Kidney epithelial cell (primary cell): ENCODE measurements at places on chromosomes 4 and X.

DNA sequence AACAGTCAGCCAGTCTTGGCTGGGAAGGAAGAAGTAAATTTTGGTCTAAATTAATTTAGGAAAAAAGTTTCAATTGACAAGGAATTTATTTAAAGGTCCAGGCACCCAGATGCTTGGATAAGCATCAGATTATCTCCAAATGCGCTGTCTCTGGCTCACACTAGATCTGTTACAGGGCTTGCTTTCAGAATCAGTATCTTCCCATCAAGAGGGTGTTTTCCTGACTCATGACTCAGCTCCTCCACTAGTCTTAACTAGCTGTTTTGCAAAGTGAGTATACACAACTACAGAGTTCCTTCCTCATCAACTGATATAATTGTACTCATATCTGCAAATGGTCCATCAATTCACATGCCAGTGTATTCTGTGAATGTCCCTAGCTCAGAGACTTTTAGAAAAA, 482.1 kb upstream of the CPEB2 start:
- no peak for DNase-seq

GRCh38 chr4:135838889-135839288, 1637.3 kb upstream of the PABPC4L start:
- DNase-seq: peak; percentile 63

DNA sequence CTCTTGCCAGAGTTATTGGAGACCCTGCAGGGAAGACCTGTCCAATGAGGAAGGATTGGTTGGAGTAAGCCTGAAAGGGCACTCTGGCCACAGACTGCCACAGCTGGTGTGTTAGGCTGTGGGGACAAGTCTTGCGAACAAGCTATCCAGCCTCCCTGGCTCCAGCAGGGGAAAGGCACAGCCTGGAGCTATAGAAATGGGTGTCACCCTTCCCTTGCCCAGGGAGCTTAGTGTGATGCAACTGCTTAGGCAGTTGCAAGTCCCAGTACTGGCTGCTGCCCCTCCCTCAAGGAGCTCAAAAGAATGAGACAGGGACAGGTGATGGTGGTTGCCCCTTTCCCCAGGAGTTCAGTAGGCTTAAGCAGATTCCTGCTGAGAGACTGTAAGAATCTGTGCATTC, 165.7 kb upstream of the CT83 start:
- no peak for DNase-seq

GRCh38 chr4:125420526-125420925, 105.8 kb downstream of the FAT4 start:
- DNase-seq: peak; percentile 43

DNA sequence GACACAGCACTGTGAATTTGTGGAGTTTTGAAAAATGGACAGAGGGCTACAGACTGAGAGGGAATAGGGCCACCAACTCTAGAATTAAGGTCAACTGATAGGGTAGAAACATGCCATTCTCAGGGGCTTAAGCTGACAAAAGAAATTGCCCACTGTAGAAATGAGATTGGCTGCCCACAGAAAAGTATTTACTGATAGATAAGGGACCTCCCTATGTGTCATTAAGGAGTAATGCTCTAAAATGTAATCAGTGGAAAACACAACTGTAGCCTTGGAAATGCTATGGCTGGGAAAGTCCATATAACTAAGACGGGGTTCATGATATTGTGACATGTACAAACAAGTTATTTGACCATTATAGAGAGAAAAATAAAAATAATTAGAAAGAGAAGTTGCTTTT, 4.6 kb downstream of the RTL9 start:
- DNase-seq: no peak
